ENCODE measurements at places on chromosomes 6 and 20.

GRCh38 chr6:45743028-45743615 lies 272.5 kb downstream of the CLIC5 start:
- H3K27me3 ChIP-seq, result no peaks in the 10 kb centered on the region
- H3K4me3 ChIP-seq, result no peak overlapping the region
- H3K36me3 ChIP-seq, result no peaks in the 10 kb centered on the region
- no peak for DNase-seq
- H3K27ac ChIP-seq, result no peak overlapping the region

- no peaks in the 10 kb centered on the region for H3K4me1 ChIP-seq
- no peaks in the 10 kb centered on the region for H3K36me3 ChIP-seq
- peaks cover 9% of the 10 kb centered on the region for H3K27me3 ChIP-seq
- H3K27ac ChIP-seq, result peak overlapping the region; percentile 60
Observed at GRCh38 chr6:53615633-53616449, 49.7 kb downstream of the KLHL31 start.

DNA sequence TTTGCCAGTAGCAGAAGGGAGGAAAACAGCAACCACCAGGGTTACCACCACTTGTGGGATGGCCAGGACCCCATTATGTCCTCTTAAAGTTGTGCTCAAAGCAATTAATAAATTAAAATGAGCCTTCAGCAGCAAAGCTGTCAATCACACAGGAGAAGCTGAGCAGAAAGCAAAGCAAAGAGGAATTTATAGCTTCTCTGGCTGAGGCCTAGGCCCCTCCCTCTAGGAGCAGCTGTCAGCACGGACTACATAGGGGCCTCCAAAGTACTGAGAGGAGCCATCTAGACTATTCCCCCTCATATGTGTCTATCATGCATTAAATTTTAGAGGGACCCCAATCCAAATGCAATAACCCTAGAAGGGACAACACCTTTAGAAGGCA lies 6.4 kb downstream of the CCND3 start:
- H3K36me3 ChIP-seq, result peaks cover 35% of the 10 kb centered on the region
- H3K4me3 ChIP-seq, result no peak overlapping the region
- H3K27me3 ChIP-seq, result peaks cover 6% of the 10 kb centered on the region
- H3K4me1 ChIP-seq, result peaks cover 31% of the 10 kb centered on the region

GRCh38 chr6:44353336-44353735 lies 10.9 kb downstream of the SPATS1 start:
- peaks cover 22% of the 10 kb centered on the region for H3K27me3 ChIP-seq
- peaks cover 6% of the 10 kb centered on the region for H3K4me1 ChIP-seq
- H3K27ac ChIP-seq, result no peak overlapping the region
- no peaks in the 10 kb centered on the region for H3K36me3 ChIP-seq
- H3K4me3 ChIP-seq, result no peak overlapping the region

- no peaks in the 10 kb centered on the region for H3K27me3 ChIP-seq
- H3K4me1 ChIP-seq, result peaks cover 22% of the 10 kb centered on the region
- no peak overlapping the region for H3K4me3 ChIP-seq
- DNase-seq, result no peak
Observed at GRCh38 chr20:14664101-14664500, 326.7 kb upstream of the FLRT3 start.

GRCh38 chr20:54650052-54650719 lies 174.8 kb downstream of the DOK5 start:
- peaks cover 10% of the 10 kb centered on the region for H3K27me3 ChIP-seq
- no peak overlapping the region for H3K4me3 ChIP-seq
- DNase-seq, result no peak
- H3K4me1 ChIP-seq, result peaks cover 21% of the 10 kb centered on the region
- no peak overlapping the region for H3K27ac ChIP-seq
- H3K36me3 ChIP-seq, result no peaks in the 10 kb centered on the region

GRCh38 chr6:137045222-137045789 lies 541 bp upstream of the IL20RA start:
- peak overlapping the region; percentile 69 for H3K4me3 ChIP-seq
- no peaks in the 10 kb centered on the region for H3K36me3 ChIP-seq
- peaks cover 45% of the 10 kb centered on the region for H3K27me3 ChIP-seq
- H3K4me1 ChIP-seq, result peaks cover 24% of the 10 kb centered on the region
- DNase-seq, result no peak

DNA sequence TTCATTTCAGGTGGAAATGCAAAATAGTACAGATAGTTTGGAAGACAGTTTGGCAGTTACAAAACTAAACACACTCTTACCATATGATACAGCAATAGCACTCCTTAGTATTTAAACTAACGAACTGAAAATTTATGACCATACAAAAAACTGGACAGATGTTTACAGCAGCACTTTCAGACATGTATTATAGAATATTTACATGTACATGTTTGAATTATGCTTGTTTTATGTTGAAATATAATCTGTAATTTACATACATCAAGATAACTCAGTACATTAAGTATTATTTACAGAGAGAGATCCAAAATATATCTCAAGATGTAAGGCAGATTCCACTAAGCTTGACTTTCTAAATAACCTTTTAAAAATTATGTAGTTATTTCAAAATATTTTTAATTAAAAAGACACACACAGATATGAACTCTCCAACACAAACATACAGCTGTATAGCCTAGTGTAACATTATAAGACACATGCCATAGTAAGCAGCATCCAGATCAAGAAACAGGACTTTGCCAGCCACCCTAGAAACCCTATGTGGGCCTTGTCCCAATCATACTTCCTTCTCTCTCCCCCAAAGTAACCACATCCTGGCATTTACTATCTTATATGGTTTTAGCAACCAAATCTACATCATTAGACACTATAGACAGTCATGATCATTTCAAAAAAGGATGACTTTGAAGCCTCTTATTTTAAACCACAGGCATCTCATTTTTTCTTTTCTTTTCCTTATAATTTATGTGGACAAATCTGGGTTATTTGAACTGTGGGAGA lies 82.2 kb downstream of the MAN1A1 start:
- DNase-seq, result no peak
- H3K27ac ChIP-seq, result no peak overlapping the region
- peaks cover 9% of the 10 kb centered on the region for H3K4me1 ChIP-seq
- H3K27me3 ChIP-seq, result no peaks in the 10 kb centered on the region
- peaks cover 38% of the 10 kb centered on the region for H3K36me3 ChIP-seq

DNA sequence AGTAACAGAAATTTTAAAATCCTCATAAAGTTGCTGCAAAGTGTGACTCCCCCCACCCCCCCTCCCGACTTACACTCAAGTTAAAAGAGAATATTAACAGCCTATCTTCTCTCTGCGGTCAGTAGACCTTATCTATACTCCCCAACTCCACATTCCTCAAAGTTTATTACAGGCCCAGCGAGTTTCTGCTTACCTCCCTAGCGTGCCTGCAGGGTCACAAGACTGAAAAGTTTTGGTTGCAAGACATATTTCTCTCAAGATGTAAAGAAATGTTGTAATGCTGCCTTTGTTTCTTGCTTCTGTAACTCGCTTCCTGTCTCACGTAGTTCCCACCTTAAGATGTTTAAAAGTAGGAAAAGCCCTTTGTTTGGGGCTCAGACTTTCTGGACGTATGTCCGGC lies 699.6 kb downstream of the PHF3 start:
- no peak for DNase-seq
- no peaks in the 10 kb centered on the region for H3K36me3 ChIP-seq
- no peaks in the 10 kb centered on the region for H3K27me3 ChIP-seq
- peak overlapping the region; percentile 44 for H3K27ac ChIP-seq
- H3K4me3 ChIP-seq, result no peak overlapping the region
- H3K4me1 ChIP-seq, result peaks cover under 1% of the 10 kb centered on the region

GRCh38 chr20:24673678-24674570 lies 204.5 kb downstream of the SYNDIG1 start:
- no peak overlapping the region for H3K27ac ChIP-seq
- H3K36me3 ChIP-seq, result no peaks in the 10 kb centered on the region
- H3K4me3 ChIP-seq, result no peak overlapping the region
- peaks cover 6% of the 10 kb centered on the region for H3K27me3 ChIP-seq

GRCh38 chr6:142937986-142938385 lies 7.0 kb downstream of the HIVEP2 start:
- H3K36me3 ChIP-seq, result peaks cover 7% of the 10 kb centered on the region
- no peaks in the 10 kb centered on the region for H3K27me3 ChIP-seq
- DNase-seq, result no peak
- H3K27ac ChIP-seq, result no peak overlapping the region
- peaks cover 38% of the 10 kb centered on the region for H3K4me1 ChIP-seq
- H3K4me3 ChIP-seq, result no peak overlapping the region

DNA sequence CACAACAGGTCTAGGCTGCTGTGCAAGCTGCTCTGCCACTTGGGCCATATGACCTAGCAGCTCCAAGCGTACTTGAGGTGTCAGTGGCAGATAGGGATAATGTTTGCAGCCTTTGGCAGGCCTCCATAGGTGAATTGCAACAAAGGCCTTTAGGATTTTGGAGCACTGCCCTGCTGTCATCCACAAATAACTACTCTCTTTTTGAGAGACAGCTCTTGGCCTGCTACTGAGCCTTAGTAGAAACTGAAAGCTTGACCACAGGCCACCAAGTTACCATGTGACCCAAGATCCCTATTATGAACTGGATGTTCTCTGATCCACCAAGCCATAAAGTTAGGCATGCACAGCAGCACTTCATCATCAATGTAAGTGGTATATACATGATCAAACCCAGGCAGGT lies 29.9 kb downstream of the FBXO30 start:
- H3K4me3 ChIP-seq, result no peak overlapping the region
- no peak overlapping the region for H3K27ac ChIP-seq

DNA sequence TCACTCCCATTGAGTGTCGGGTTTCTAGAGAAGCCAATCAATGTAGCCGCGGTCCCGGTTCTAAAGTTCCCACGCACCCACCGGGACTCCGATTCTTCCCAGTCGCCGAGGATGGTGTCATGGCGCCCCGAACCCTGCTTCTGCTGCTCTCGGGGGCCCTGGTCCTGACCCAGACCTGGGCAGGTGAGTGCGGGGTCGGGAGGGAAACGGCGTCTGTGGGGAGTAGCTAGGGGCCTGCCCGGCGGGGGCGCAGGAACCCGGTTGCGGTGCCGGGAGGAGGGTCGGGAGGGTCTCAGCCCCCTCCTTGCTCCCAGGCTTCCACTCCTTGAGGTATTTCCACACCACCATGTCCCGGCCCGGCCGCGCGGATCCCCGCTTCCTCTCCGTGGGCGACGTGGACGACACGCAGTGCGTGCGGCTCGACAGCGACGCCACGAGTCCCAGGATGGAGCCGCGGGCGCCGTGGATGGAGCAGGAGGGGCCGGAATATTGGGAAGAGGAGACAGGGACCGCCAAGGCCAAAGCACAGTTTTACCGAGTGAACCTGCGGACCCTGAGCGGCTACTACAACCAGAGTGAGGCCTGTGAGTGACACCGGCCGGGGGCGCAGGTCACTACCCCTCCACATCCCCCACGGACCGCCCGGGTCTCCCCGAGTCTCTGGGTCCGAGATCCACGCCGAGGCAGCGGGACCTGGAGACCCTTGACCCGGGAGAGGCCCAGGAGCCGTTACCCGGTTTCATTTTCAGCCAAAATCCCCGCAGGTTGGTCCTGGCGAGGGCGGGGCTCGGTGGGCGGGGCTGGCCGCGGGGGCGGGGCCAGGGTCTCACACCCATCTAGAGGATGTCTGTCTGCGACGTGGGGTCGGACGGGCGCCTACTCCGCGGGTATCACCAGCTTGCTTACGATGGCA lies 35.2 kb upstream of the HLA-G start:
- no peak overlapping the region for H3K27ac ChIP-seq
- H3K27me3 ChIP-seq, result peaks cover 93% of the 10 kb centered on the region
- peak overlapping the region; percentile 69 for H3K4me3 ChIP-seq
- no peaks in the 10 kb centered on the region for H3K36me3 ChIP-seq

- no peak overlapping the region for H3K4me3 ChIP-seq
- no peaks in the 10 kb centered on the region for H3K36me3 ChIP-seq
- DNase-seq, result no peak
Observed at GRCh38 chr20:21519136-21519584, 5.3 kb upstream of the NKX2-2 start.

GRCh38 chr20:31803552-31804291 lies 15.4 kb upstream of the MYLK2 start:
- peaks cover 7% of the 10 kb centered on the region for H3K27me3 ChIP-seq
- peak overlapping the region; percentile 47 for H3K27ac ChIP-seq
- DNase-seq, result no peak
- H3K4me3 ChIP-seq, result no peak overlapping the region
- peaks cover 16% of the 10 kb centered on the region for H3K4me1 ChIP-seq
- H3K36me3 ChIP-seq, result peaks cover 69% of the 10 kb centered on the region

DNA sequence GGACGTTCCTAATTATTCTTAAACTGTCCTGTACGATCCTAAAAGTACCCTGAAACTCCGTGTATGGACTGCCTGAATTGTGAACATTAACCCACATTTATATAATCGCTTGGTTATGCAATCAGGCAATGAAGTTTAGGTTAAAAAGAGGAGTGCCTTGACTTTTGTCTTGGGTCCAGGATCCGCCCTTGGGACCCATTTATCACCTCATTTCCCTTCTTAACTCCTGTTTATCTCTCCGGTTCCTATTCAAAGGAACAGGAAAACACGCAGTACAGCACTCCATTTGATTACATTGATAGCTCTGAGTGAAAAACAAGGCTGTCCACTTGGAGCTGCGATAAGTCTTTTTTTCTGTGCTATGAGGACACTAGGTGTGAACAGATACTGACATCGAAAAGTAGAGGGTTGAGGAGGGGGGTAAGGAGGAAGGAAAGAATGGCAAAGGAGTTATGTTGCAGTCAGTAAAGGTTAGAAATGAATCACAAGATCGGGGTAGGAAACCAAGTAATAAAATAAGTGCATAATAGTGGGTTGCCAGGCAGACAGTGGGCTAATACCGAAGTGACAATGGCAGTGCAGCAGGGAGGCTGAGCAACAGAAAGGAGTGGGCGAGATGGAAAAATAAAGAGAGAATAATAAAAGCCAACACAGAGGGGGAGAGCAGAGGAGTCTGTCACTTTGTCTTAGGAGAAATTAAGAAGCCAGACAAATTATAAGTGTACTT lies 15.9 kb upstream of the PCK1 start:
- H3K4me1 ChIP-seq, result peaks cover 7% of the 10 kb centered on the region
- H3K36me3 ChIP-seq, result no peaks in the 10 kb centered on the region
- H3K4me3 ChIP-seq, result no peak overlapping the region
- no peak for DNase-seq
- H3K27ac ChIP-seq, result no peak overlapping the region

DNA sequence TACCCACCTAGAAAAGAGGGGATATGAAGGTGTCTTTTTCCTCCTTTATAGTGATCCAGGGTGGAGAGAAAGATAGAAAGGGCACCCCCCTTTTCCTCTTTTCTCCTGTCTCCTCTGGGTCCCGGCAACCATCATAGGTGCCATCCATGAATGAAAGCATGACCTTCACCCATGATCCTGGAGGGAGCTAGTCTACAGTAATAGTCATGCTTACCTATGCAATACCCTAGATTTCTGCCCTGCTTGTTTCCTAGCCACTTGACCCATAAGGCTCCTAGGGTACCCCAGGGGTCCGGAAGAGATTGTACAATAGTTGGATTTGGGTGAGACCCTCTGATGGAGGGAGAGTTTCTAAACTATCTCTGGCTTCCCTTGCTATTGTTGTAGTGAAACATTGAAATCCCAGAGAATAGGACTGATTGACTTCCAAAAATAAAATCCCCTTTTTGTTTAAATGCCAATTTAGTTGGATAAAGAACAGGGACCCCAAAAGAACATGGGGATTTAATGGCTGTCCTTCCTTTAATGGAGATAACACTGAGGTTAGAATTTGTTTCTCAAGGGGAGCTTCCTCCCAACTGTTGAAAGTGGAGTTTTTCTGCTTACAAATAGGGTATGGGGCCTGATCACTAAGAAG lies 366.8 kb upstream of the KHDRBS2 start:
- no peaks in the 10 kb centered on the region for H3K27me3 ChIP-seq
- peaks cover 6% of the 10 kb centered on the region for H3K36me3 ChIP-seq
- DNase-seq, result no peak
- H3K4me3 ChIP-seq, result no peak overlapping the region
- H3K4me1 ChIP-seq, result no peaks in the 10 kb centered on the region
- H3K27ac ChIP-seq, result no peak overlapping the region

- H3K27ac ChIP-seq, result no peak overlapping the region
- peaks cover 14% of the 10 kb centered on the region for H3K27me3 ChIP-seq
- H3K4me3 ChIP-seq, result no peak overlapping the region
- DNase-seq, result peak; percentile 75
- H3K4me1 ChIP-seq, result peaks cover 13% of the 10 kb centered on the region
Observed at GRCh38 chr6:10465629-10466499, 51.0 kb upstream of the TFAP2A start.

Data from nephron progenitor cell (in vitro differentiated cells).